Hippocampal formation (tissue), 2 donors: ENCODE measurements at places on chromosomes 2 and 18.

DNA sequence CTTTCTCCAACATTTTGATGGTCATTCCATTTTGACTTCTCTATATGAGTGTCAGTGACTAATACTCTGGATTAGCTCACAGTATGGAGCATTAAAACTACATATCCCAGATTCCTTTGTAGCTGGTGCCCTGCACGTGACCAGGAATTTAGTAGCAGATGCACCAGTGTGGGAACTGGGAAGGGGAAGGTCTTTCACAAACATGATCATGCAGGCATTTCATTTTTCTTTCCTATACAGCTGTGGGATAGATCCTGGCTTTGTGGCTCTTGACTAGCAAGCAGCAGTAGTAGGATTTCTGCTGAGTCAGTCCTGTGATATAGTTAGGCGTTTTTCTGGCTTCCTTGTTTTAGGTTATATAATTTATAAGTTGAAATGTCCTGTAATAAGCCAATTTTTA lies 971.0 kb upstream of the CDH2 start:
- no peak for DNase-seq

DNA sequence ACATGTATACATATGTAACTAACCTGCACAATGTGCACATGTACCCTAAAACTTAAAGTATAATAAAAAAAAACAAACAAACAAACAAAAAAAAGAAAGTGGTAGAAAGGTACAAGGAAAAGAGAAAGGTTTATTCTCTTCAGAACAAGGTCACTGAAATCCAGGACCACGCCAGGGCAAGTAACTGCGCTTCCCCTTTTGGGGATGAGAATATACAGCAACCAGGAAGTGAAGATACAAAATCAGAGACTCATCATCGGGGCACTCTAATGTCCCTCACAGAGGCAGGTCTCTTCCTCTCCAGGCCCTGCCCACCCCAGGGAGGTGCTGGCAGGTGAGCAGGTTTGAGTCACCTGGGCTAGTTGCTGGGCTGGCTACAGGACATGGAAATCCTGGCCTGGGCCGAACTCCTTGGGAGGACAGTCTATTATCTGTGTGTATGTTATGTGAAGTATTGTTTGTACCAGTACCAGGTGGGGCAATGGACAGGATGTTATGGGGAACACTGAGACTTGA lies 100.4 kb upstream of the GPR45 start:
- DNase-seq = no peak

GRCh38 chr2:43038034-43038695 lies 188.2 kb downstream of the ZFP36L2 start:
- DNase-seq = no peak

DNA sequence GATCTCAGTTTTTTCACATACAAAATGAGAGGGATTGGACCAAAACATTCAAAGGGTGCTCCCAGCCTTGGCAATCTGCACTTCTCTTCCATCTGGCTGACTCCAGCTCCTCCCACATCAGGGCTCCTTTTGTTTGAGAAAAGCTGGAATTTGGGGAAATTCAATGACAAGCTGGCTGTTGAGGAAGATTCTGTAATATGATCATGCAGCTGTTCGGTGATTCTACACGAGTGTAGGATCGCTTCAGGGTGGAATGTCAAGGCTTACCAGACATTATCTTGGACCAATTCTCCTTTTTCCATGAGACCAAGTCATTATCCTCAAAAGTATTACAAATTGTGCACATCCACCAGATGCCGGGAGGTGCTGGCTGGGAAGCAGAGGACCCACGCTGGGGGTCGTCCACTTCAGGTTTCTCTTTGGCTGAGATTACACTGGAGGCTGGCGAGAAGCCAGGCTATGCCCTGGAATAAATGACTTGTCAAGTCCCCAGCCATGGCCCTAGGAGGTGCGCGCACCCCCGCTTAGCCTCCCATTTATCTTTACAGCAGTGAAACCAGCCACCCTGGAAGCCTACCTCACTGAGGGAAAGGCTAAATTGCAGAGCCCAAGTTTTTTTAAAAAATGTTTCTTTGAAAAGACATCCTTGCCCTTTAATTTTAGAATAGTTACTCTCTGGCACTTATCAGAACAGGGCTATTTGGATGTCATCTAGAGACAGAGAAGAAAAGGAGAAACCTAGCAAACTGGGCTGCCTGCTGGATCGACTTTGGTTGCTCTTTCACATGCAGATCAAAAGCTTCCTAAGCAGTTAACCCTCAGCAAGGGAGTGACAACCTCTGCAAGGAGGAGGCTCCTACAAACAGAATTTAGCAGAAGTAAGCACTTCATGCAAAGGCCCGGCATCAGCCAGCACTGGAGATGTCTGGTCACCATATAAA lies 42.5 kb upstream of the LCLAT1 start:
- no peak for DNase-seq

GRCh38 chr18:67980241-67980640 lies 463.7 kb upstream of the DSEL start:
- DNase-seq = no peak

DNA sequence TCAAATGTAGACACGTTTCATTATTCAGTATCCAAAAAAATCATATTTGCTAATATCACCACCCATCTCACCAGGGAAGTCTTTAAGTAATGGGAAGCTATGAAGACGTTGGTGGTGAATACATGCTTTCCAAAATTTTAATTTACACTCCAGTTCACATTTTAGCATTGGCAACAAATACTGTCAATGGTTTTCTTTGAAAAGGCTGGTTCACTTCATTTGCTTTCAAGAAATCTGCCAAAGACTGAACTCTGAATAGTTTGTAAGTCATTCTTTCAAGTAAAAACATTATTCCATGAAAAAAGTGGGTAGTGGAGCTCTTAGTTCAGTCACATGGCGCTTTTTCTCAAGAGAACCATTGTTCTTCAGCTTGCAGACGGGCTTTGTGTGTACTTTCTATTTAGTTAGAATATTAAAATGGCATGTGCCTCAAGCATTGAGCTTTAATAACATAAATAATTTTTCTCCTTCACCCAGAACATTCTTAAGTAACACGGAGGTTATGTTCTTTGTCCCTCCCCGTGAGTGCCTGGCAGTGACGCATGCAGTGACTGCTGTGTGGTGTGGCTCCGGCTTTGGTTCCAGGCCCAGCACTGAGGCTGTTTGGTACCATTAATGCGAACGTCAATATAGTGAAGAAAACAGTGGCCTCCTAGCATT lies 300.0 kb upstream of the HDAC4 start:
- DNase-seq = peak; percentile 65

GRCh38 chr18:9115984-9116383 lies 13.5 kb downstream of the NDUFV2 start:
- DNase-seq = no peak

- no peak for DNase-seq
Measured at GRCh38 chr2:216911886-216912285, 52.0 kb upstream of the TNP1 start.

- DNase-seq = no peak
Measured at GRCh38 chr2:215773728-215774127, 239.6 kb downstream of the MREG start.

GRCh38 chr2:133541376-133541775 lies 26.9 kb downstream of the NCKAP5 start:
- no peak for DNase-seq

- DNase-seq = no peak
Measured at GRCh38 chr18:25675123-25675850, 323.3 kb upstream of the ZNF521 start.

DNA sequence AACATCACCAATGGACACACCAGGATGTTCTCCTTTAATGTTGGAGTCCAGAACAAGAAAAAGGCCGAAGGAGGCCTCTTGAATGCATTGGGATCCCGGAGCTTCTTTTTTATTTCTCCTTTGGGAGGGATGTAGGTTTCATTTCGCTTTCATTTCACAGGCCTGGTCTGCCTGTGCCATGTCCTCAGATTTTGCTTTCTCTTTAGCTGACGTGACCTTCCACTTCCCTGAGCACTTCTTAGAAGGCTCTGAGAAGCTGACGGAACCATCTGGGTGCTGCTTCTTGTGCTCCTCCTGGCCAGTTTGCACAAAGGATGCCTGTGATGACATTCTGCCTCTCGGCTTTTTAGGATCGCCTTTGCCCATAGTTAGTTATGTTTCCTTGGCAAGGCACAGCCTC lies 15.1 kb upstream of the MBOAT2 start:
- DNase-seq = no peak

DNA sequence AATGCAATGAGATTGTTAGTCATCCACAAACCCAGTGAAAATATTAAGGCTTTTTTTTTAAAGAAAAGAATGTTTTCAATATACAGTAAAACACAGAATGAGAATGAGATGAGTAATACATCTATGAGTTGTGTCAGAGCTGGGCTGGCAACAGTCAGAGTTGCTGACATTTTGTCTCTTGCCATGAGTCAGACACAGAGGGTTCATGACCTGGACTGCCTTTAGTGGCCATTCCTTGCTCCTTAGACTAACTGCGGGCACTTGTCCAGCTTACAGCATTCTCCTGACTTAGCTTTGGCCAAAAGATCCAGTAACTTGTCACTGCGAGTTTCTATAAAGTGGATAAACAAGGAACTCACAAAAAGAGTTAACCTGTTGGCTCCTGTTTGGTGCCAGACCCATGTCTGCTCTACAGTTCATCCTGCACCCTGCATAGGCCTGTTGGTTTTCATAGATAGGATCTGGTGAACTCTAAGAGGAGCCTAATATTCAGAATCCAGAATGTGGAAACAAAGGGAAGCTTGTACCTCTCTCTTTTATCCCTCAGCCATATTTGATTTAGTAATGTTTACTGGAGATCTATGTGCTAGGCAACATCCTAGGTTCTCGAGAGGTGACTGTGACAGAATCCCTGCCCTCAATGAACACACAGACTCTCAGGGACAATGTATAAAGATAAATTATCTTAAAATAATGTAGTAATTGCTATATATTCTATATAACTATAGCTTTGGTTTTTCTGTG lies 391.5 kb upstream of the VWC2L start:
- no peak for DNase-seq

DNA sequence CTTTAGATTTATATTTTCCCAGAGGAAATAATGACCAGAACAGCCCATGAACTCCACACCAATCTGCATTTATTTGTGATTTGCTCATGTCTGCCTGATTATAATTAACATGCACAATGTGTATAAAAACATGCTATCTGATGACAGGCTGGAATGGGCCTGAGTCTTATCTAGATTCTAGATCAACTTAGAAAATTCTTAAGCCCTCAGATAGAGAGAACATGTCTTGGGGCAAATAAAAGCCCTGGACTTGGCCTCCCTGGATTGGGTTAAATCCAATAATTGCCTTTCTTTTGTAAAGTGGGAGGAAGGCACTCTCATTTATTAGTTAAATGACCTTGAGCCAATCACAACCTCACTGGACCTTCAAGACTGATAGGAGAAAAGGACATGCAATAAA lies 61.8 kb downstream of the EVA1A start:
- DNase-seq = no peak

GRCh38 chr18:29160170-29160569 lies 983.2 kb upstream of the CDH2 start:
- DNase-seq = no peak

DNA sequence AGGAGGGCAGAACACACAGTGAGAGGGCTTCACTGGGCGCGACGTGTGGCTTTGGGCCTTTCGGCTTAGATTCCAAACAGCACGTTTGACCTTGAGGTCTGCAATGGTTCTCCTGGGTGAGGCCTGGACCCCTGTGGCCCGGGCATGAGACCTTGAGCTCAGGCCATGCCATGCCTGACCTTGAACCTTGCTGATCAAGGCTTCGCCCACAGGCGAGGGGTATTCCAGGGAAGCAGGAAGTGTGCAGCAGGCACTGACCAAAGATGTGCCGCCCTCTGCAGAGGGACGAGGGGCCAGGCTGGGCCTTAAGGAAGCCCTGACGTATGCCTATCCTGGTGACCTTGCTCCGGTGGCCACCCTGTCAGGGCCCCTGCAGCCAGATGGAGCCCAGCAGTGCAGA lies 178.3 kb upstream of the HDAC4 start:
- DNase-seq = no peak

DNA sequence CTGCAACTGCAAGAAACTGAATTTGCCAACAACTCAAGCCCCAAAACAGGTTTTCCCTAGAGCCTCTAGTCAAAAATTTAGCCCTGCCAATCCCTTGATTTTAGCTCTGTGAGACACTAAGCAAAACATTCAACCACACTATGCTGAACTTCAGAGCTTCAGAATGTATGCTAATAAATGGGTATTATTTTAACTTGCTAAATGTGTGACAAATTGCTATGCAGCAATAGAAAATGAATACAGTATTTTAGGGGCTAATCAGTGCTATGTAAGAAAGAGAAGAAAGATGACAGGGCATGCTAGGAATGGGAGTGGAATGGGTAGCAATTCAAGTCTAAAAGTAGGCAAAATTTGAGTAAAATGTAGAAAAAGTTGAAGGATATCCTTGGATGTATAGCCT lies 223.9 kb upstream of the NOL4 start:
- no peak for DNase-seq

GRCh38 chr18:8455661-8456614 lies 153.3 kb upstream of the RAB12 start:
- DNase-seq = no peak

DNA sequence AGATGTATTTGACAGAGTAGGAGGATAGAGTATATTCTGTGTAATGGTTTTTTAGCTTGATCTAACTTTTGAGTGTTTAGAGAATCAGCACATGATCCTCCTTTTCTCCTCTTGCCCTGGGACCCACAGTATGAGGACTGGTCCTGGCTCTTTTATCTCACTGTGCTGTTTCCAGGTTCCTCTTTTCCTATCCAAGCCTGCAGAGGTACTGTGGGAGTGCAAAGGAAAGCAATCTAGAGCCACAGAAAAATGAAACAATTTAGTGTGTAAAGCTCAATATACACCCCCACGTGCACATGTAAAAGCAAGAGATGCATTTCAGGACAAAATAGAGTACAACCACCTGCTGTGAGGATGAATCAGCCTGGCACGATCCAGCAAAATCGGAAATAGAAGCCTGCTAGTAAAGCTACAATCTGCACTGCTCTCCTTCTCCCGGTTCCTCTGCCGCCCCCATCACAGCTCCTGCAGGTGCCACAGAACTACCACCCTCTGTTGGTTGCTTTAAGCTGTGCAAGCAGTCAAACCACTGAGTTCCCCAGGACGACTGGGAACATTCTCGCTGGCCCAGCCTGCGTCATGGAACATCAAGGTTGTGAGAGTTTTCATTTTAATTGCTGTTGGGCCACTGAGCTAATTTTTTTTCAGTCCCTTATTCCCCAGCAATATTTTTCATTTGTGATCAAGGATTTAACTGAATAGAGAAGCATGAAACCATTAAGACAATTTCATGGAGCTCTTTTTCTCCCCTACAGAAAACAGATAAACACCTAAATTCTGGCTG lies 47.8 kb upstream of the MAPRE3 start:
- DNase-seq = peak; percentile 88

- DNase-seq = no peak
Measured at GRCh38 chr2:19700861-19701585, 200.8 kb downstream of the TTC32 start.
